ENCODE measurements at places on chromosomes 11 and 22. TPM values are rescaled to one million over a fixed set of nuclear protein-coding genes. Genes with fewer than 3 reads are reported as not detected.

Gene CD82
- 68.1 TPM for total RNA-seq

Gene TRIM29
- 1.1 TPM for total RNA-seq

Gene MPZL2
- total RNA-seq: 22.0 TPM

Gene SMIM35
- not detected for total RNA-seq

Gene SLC25A18
- total RNA-seq: 48.4 TPM

Gene PGGHG
- 11.6 TPM for total RNA-seq

Gene CCDC88B
- 5.8 TPM for total RNA-seq

DNA sequence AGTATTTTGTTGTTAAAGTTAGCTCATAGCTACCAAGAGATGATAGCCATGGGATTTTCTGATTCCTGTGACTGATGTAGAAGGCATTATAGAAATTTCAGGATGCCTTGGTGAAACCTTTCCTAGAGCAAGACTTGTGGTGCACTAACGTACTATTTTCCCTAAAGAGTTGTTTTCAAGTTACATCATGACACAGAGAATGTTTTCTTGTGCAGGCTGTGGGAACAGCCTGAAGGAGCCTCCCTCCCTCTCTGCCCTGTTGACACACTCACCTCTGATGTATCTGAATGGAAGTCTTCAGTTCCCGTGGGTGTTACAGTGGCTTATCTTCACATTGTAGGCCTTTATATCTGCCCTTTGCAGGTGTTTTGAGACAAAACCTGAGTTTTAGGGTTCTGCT, 121.6 kb downstream of the LDLRAD3 start:
- DNase-seq: no peak

DNA sequence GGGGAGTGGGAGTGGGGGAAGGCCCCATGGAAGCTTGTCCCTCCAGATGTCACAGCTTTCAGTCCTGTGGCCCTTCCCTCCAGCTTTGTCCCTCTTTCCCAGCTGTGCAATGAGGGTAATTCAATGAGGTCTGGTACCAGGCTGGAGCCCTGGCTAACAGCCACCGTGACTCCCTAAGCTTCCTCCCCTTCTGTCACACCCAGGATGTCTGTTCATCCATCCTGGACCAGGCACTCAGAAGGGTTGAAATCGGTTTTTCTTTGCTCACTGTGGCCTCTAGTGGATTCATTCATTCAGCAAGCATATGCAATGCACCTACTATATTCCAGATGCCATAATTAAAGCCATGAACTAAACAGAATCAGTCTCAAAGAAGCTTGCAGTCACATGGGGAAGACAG, 38.7 kb downstream of the SYT13 start:
- DNase-seq: no peak

DNA sequence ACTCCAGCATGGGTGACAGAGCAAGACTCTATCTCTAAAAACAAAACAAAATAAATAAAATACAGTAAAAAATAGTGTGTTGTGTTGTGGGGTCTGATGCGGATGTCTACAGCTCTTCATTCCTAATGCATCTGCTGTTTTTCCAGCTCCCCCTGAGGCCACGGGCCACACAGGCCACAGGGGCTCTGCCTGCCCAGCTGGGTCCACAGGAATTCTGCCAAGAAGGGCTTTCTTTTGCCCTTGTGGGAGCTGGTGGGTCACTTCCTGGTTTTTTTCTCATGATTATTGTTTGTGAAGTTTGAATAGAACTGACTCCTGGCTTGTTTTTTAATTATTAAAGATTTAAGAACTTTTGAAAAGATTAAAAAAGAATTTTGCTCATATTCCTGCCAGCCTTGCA, 67.4 kb upstream of the CLDN5 start:
- DNase-seq: no peak

GRCh38 chr11:106872246-106872645, 146.0 kb downstream of the GUCY1A2 start:
- no peak for DNase-seq

- DNase-seq: no peak
Observed at GRCh38 chr22:42439821-42440674, 7.8 kb upstream of the NFAM1 start.

DNA sequence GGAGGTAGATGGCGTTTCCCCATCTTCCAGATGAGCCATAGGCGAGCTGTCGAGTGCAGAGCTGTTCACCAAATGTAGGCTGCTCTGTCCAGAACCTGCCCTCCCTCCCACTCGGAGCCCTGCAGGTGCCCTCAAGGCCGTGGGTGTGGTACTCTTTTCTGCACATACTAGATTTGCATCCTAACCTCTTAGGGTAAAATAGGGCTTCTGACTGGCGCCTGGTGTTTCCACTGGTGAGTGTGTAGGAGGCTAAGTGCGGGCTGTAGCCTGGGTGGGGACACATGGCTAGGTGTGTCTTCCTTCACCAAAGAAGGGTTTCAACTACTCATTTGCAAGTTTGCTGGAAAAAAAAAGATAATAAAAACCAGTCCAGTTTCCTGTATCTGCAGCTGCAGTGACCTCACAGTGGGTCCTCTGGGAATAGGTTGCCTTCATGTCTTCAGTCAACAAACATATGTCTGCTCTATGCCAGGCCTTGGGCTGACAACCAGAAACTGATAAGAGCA, 8.5 kb downstream of the BIK start:
- no peak for DNase-seq

DNA sequence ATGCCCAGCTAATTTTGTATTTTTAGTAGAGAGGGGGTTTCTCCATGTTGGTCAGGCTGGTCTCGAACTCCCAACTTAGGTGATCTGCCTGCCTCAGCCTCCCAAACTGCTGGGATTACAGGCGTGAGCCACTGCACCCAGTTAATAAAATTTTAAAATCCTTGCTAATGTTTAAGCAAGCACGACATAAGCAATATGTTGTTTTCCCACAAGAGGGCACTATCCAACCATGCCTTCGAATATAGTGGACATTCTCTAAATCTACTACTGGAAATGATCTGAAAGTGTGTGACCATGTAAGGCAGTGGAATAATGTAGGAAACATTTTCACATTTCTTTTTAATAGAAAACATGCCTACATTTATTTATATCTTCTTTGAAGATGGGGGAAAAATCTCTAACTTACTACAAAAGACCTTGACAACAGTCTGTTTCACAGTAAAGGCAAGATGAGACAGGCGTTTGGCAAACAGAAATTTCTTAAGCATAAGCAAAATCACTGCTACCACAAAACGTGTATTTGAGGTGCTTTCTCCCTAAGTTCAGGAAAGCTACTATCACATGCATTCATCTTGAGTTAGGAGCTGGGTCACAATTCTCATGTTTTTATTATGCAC, 38.2 kb downstream of the PITPNB start:
- DNase-seq: no peak

GRCh38 chr11:92393218-92393617, 168.6 kb downstream of the FAT3 start:
- no peak for DNase-seq

DNA sequence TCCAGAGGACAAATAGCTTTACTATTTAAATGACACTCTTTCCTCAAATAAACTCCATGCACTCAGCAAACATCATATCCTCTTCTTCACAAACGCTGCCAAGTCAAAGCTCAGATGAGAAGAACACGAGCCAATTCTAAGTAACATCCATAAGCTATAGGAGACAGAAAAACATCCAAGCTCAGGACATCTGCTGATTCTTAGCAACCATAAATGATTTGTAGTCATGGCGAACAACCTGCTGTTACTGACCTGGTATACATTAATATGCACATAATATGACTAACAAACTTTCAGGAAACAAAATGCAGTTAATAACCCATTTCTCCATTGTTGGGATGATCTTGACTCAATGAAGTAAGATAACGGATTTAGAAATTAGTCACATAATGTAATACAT, 6.7 kb downstream of the GALNT18 start:
- DNase-seq: no peak

- DNase-seq: no peak
Observed at GRCh38 chr11:74020539-74020938, 11.7 kb upstream of the UCP3 start.

- no peak for DNase-seq
Observed at GRCh38 chr11:41486424-41486823, 27.0 kb upstream of the LRRC4C start.

DNA sequence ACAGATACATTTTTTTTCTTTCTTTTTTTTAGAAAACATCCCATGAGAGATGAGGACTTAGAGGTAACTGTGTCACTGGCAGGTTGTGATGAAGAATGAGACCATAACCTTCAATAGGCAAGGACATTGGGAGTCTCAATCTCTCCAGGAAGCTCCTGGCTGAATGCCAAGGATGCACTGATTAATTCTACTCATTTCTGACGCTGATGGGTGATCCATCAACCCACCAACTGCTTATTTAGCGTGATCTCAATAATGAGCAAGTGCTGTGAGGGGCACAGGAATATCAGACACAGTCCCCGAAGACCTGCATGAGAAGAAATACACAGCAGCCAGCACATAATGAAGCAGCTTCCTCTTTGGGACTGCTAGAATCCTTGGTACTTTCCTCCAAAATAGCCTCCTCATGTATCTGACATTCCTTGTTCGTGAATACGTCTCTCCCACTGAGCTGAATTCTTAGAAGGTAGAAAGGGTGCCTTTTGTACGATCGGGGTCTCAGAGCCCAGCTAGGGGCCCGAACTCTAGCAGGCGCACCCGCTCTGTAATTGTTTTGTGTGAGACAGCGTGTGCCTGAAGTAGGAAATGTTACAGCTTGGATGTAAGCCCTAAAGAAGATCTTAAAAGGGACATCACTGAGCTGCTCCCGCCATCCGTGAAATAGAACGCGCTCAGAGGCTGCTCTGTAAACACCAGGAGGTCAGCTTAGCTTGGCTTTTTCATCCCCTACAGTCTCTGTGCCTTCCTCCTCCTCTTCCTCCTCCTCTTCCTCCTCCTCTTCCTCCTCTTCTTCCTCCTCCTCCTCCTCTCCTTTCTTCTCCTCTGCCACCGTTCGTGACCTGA, 7.2 kb downstream of the CLMP start:
- no peak for DNase-seq
